Renal cortex interstitium (tissue), 15 donors: ENCODE measurements at places on chromosomes 1 and 21. TPM values are rescaled to one million over a fixed set of nuclear protein-coding genes. Genes with fewer than 3 reads are reported as not detected.

DNA sequence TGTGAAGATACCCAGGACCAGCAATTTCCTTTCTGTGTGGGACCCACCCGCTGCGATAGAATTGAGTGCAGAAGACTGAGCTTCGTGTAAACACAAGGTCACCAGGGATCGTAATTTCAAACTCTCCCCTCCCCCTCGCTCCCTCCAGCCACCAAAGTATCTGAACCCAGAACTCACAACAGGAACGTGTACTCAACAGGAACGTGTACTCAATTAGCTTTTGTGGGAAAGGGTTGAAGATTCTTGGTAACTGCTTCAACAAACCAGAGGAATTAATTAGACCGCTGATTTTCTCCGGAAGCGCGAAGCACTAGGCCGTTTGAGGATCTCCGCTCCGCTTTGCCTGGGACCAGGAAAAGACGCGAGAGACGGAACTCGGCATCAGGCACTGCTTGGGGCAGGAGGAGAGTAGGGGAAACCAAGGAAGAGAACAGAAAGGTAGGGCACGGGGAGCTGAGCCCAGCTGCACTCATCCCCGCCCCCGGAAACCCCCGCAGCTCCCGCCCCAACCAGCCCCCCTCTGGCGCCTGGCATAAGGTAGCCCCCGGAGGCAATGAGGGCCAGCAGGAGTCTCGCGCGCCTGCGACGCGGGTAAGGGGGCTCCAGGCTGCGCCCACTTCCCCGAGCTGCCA, 453 bp downstream of the DRAM2 start:
- DNase-seq = peak; percentile 39

GRCh38 chr1:110144366-110144765, 5.9 kb upstream of the SLC6A17 start:
- no peak for DNase-seq

DNA sequence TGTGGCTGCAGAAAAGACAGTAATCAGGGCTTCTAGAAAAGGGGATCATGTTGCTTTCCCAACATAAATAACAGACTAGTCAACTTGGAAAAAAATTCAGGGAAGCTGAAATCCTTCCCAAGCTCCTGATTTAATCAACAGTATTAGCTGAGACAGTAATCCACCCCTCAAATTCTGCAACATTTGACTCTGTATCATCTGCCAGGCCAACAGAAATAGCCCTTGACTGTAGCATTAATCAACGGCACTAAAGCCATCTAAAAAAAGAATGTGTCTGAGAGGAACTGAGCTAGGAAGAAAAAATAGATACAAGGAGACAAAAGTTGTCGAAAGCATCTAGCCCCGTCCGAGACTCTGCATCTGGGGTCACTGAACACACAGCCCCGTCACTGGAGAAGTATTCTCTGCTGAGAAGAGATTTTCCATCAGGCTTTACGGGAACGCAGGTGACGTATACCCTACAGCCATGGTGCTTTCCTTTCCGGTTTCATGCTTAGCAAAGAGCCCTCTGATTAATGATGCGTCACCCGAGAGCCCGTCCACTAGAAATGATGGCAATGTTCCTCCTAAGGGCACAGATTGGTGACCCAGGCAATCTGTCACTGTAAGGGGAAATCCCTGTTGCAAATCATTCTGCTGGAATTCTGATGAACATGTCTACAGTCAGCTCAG, 42.1 kb upstream of the TP53BP2 start:
- peak; percentile 86 for DNase-seq

DNA sequence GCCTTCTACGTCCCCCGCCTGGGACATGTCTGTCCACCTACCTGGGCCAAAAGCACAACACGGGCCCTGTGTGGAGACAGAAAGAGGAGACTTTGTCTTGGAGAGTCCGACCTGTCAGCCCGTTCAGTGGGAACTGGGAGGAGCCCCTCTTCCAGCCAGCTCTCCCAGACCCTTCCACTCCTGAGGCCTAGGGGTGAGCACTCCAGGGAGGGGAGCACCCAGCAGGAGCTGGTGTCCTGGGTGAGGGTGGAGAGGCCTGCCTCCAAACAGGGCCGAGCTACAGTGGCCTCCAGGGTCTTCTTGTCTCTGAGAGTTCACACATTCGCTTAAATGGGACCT, 546 bp downstream of the SPOCD1 start:
- no peak for DNase-seq

Gene RRP1
- 33.7 TPM for polyA plus RNA-seq

GRCh38 chr1:228935855-228936727, 200.8 kb downstream of the RHOU start:
- DNase-seq = no peak

Gene SLC37A1
- polyA plus RNA-seq = 7.5 TPM

Gene CRYAA
- polyA plus RNA-seq = 0.16 TPM

GRCh38 chr1:1551524-1552262, 11.3 kb upstream of the TMEM240 start:
- DNase-seq = no peak

GRCh38 chr1:154726443-154726842, 118.5 kb upstream of the ADAR start:
- no peak for DNase-seq

DNA sequence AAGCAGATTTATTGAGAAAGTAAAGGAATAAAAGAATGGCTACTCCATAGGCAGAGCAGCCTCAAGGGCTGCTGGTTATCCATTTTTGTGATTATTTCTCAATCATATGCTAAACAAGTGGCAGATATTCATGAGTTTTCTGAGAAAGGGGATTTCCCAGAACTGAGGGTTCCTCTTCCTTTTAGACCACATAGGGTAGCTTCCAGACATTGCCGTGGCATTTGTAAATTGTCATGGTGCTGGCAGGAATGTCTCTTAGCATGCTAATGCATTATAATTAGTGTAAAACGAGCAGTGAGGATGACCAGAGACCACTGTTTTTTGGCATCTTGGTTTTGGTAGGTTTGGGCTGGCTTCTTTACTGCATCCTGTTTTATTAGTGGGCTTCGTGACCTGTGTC, 16.8 kb upstream of the FMN2 start:
- no peak for DNase-seq

- DNase-seq = no peak
These were observed 25.7 kb upstream of the SLC19A2 start for GRCh38 chr1:169511316-169512005.

GRCh38 chr1:183226963-183227362, 40.9 kb downstream of the LAMC2 start:
- peak; percentile 69 for DNase-seq

DNA sequence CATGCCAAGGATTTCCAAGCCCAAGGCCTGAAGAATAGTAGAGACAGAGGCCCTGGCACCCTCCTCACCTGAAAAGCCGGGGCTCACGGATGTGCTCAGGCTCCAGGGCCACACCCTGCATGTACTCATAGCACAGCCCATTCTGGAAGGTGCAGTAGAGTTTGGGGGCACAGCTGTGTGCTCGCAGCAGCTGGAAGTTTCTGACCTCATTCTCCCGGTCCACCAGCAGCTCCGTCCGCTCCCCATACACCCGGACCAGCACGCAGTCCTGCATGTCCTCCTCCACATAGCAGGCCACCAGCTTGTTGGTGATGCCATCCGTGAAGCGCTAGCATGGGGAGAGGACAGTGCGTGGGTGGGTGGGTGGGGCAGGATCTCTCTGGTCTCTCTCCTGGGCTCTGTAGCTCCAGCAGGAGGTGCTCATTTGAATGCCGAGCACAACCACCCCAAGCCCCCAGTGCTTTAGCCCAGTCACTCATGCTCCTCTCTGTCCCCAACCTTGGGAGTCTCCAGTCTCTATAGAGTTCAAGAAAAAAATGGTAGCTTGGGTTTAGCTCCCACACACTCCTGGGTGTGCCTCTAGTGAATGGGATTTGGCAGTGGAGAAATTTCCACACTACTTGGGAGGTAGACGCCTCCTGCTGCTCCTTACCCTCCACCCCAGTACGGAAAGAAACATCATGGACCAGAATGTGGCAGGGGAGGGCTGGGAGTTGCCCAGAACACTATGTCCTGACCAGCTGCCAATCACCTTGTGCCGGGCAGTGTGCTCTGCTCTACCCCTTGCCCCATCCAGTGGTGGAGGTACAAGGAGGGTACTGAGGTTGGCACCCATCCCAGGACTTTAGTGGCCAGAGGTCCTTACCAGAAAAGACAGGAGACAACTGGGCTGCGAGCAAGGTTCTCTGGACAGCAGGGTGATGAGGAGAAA, 1.9 kb downstream of the ETNK2 start:
- no peak for DNase-seq

DNA sequence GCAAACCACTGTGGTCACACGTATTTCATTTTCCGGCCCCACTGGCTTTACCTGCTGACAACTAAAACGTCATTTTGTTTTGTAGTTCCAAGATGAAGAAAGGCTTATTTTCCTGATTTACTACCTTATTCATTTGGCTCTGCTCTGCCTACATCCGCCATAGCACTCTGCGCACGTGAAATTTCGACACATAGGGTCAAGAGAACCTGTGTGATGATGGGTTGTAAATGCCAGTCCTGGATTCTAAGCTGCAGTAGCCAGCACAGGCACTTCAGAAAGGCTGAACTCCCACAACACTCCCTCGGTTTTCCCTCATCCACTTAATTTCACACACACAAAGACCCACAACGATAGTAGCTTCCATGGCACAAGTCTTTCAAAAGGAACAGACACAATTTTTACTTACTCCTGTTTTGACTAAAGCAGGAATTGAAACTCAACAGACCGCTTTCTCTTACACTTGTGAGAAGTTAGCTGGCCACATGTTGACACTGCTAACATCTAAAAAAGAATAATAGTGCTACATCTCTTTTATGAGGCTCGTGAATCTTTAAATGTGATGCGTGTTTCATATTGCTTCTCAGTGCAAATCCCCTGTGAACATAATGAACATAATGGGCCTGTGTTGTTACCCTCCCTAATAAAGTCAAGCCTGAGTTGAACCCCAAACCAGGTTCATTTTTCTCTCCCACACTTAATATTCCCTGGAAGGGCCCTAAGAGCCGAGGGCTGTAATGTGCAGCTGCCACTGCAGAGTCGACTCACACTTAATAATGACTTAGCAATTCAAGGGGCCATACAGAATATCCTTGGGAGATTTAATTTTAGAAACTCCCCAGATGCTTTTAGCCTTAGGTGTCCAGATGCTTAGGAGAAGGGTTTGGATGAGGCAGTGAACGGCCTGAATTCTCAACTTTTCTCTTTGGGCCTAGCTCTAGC, 1.5 kb upstream of the RUNX1 start:
- no peak for DNase-seq

- no peak for DNase-seq
These were observed 844.3 kb downstream of the KCNT2 start for GRCh38 chr1:195763907-195764374.

- DNase-seq = no peak
These were observed 291.8 kb upstream of the USP24 start for GRCh38 chr1:55506740-55507577.

- DNase-seq = no peak
These were observed 13.0 kb upstream of the SERINC2 start for GRCh38 chr1:31399976-31400375.

DNA sequence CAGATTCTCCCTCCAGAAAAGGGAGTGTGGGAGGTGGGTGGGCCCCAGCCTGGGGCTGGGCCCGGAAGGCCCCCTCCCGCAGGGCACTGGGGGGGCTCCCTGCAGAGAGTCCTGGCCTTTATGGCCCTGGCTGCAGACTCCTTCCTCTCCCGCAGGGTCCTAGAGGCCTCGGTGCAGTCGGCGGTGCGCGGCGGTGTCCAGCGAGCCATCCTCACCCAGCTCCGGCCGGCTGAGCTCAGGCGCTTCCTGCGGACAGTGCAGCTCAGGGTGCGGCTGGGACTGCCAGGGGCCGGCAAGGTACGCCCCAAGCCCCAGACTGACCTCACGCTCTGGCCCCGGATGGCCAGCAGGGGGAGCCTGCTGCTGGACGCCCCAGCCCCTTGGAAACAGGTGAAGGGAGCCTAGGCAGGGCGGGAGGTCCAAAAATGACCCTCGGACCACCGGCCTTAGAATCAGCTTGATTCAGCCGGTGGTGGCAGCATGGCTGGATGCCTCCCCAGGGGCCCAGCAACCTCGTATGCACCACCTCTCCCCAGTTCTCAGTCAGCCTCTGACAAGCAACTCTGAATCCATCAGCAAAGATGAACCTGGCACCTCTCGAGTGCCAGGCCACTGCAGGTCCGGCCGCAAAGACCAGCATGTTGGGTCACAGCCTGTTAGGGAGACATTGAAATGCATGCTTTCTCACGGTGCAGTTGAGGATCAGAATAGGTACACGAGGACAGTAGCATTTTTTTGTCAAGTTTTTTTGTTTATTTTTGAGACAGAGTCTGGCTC, 20.6 kb downstream of the MTHFR start:
- DNase-seq = no peak

GRCh38 chr1:176096015-176096414, 111.1 kb downstream of the COP1 start:
- no peak for DNase-seq

DNA sequence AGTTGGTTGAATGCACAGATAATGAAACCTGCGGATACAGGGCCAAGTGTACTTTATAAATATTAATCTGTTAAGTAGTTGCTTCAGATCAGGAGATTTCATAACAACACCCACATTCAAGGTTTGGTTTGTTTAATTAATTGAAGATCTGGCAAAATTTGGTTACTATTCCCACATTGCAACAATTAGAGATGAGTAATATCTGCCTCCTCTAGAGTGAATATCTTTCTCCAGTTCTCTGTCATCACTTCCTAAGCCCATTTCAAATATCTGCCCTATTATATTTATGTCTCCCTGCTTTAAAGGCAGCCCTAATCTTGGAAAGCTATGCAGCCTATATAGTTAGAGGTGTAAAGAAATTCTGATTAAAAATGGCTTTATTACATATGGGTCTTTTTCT, 61.4 kb downstream of the PPP2R5A start:
- DNase-seq = no peak

DNA sequence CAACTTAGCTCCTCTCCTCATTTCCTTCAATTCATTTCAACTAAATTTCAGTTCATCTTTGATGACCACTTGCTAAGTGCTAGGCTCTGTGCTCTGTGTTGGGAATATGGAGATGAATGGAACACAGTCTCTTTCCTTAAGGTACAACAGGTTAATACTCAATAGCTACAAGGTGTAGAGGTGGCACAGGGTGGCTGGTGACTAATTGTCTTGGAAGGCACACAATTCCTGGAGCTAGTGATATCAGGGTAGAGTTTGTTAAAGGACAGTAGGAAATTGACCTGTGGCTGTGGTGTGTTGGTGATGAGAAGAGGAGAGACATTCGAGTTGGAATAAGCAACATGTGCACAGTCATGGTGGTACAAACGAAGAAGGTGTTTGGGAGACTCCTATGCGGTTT, 124.9 kb downstream of the RUNX1 start:
- DNase-seq = no peak

Gene LRIF1
- polyA plus RNA-seq = 13.6 TPM

DNA sequence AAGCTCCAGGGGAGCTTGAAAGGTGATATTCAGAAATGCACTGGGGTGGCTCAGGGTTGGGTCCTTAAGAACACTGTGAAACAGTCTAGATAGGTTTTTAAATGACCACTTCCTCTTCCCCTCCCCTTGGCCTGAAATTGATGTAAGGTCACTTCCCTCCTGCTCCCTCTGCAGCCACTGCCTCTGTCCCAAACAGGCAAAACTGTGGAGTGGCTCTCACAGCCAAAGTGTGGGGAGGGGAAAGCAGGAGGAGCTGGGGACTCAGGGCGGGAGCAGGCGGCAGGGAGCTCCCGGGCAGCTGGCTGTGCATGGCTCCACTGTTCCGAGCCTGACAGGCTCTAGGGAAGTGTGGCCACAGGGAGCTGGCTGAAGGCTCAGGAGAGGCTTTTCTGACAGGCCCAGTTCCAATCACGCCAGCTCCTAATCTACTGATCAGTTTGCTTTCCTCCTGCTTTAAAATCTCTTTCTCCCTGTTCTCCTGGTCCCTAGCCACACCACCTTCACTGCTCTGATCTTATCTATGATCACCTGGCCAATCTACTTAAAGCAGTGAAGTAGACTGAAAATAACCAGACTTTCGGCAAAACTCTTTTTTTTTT, 5.1 kb upstream of the CSRP1 start:
- no peak for DNase-seq

Gene CCDC27
- 0.32 TPM for polyA plus RNA-seq

- no peak for DNase-seq
These were observed 123.3 kb downstream of the ZC3H11B start for GRCh38 chr1:219489636-219490035.
